Posterior cingulate gyrus (tissue), 11 donors: ENCODE measurements at places on chromosomes 7 and 10.
A peak's percentile ranks its signal among the peaks of the same experiment; 100 is the strongest.

- no peak for DNase-seq
Measured at GRCh38 chr7:106038289-106038688, 73.8 kb downstream of the SYPL1 start.

- no peak for DNase-seq
Measured at GRCh38 chr7:126959649-126960048, 293.1 kb downstream of the GRM8 start.

DNA sequence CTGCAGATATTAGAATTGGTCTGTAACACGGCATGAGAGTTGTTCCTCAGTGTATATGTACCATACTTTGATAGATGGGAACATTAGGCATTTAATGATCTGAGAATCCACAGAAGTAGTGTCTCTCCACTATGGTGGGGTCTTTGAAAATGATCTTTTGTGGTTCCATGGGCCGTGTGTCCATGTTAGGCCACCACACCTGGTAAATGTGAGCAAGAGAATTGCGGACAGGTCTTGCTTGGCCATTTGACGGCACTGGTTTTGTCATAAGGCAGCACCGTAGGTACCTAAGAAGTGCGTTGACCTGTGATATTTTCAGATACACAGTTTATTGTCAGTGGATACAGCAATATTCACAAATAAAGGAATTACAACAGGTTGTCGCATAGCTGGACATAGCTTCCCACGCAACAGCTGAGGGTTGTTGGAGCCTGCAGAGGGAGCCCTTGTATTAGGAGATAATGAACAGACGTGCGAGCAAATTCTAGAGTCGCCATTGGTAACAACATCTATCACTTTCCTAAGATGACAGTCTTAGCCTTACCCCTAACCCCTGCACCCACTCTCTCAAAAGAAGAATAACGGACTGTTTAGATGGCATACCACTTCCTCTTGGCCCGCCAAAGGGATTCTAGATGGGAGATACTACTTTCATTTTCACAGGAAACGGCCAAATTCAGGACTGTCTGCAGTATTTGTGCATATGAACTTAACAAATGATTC is 111.4 kb downstream of the COL28A1 start:
- peak; percentile 68 for DNase-seq

- DNase-seq: no peak
Measured at GRCh38 chr7:100804681-100805431, 22.5 kb downstream of the EPHB4 start.

DNA sequence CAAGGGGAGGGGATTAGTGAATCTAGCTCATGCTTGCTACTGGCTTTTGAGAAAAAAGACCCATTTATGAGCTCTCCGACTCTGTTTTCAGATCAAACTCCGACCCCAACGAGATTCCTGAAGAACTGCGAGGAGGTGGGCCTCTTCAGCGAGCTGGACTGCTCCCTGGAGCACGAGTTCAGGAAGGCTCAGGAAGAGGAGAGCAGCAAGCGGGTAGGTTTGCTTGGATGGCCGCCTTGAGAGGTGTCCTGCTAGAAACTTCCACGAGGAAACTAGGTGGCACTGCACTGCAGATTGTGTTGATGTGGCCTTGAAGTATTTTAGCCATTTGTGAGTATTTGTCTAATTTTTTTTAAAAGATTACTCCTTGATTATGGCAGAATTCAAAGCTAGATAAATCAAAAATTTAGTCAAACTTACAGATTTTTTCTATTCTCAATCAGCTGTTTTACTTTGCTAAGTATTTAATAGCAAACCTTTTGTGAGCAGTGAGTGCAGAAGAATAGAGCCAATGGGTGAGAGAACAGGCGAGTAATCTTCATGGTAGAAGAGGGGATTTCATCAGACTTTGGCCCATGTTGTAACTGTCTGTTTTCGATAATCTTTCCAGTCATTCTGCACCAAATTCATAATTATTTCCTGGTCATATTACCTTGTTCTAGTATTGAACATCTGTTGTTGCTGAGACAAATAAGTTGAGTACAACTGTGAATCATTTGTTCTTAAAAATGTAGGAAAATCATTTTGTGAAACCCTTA is 95.4 kb downstream of the CREB5 start:
- no peak for DNase-seq

DNA sequence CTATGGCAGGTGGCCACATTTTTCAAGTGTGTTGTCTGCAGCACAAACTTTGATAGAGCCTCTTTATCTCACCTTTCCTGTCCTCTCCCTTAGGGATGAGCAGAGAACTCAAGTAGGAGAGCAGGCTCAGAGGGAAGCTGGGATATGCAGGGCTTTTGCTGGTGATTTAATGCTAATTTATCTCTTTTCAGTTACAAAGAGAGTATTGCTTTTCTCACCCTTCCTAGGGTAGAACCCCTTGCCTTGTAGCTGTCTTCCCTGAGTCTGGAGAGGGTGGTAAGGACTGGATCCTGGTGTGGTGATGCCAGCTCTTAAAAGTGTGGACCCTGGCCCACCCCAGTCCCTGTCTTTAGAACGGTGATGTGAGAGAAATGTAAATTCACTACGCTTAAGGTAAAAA is 1061.4 kb downstream of the TYW1 start:
- no peak for DNase-seq

- DNase-seq: no peak
Measured at GRCh38 chr10:113992471-113993011, 51.1 kb upstream of the ADRB1 start.

DNA sequence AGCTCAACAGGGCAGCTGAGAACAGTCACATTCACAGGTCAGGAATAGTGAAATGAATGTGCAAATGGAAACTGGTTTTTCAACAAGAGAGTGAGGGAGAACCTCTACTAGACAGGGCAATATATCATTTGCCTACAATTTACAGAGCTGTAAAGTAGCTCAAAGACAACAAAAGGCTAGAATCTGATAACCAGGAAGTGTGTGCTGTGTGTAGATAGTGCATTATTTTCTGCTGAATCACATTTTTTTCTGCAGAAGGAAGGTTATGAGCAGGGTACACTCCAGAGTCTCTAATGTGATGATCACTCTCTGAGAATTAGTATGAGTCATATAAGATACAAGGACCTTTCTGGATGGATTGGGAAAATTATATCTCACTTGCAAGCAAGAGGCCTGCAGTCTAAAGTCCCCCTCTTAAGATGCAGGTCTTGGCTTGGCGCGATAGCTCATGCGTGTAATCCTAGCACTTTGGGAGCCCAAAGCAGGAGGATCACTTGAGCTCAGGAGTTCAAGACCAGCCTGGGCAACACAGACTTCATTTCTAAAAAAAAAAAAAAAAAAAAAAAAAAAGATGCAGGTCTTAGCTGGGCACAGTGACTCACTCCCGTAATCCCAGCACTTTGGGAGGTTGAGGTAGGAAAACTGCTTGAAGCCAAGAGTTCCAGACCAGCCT is 59.9 kb upstream of the COBL start:
- DNase-seq: no peak

- no peak for DNase-seq
Measured at GRCh38 chr7:44148961-44149536, 7.9 kb upstream of the MYL7 start.

- DNase-seq: no peak
Measured at GRCh38 chr7:139641337-139641992, 118.0 kb downstream of the CLEC2L start.

DNA sequence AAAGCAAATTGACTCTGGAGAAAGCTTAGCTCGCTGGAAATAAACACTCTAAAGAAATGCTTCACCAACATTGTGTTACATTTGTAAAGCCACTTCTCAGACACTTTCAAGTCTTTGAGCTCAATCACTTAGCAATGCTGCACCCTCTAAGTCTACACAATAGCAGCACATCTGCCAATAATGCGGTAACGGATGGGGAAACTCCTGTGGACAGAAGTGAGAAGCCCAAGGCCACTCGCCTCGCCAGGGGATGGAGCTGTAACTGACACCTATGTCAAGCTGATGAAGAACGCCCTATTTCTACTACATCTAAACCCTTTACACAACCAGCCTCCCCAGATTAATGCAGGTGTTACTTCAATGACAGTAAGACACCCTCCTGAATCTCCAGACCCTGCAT is 167.7 kb downstream of the SFMBT2 start:
- DNase-seq: no peak

- no peak for DNase-seq
Measured at GRCh38 chr7:11185179-11185815, 211.6 kb downstream of the PHF14 start.

- DNase-seq: no peak
Measured at GRCh38 chr10:73910764-73911552, at the start of gene PLAU. TSS of gene PLAU (plus strand) at chr10:73911132. CDS start at chr10:73911556, 424 bp downstream.

GRCh38 chr7:42939457-42940240 is 7.5 kb downstream of the MRPL32 start:
- DNase-seq: no peak

DNA sequence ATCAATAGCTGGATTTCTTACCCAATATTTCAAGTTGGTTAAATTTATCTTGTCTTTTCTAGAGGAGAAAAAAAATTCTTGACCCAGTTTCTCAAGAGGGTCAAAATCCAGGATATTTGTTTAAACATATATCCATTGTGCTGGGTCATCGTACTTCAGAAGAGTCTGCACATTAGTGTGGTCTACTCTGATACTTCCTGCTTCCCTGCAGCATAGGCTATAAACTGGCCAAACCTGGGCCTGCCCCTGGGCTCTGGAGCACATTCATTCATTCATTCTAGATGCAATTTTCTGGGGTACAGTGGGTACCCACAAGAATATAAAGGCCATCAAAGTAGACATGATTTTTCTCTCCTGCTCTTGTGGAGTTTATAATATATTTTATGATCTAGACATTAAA is 142.1 kb upstream of the WNT16 start:
- DNase-seq: no peak

DNA sequence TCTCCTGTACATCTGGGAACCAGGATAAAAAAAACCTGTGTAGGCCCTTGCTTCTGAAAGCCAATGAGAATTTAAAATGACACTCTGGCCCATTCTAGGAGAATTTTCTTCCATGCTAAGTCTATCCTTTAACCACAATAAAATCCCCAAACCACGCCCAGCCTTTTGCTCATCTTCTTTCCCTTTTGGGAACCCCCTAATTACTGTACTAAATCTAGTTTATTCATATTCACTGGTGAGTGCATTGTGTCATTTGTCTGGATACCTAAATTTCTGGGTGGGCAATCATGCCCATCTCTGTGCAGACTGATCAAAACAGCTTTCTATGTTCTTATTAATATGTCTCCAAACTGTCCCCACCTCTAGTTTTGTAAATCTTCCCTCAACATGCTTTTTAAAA is 11.7 kb upstream of the CDK14 start:
- DNase-seq: no peak

DNA sequence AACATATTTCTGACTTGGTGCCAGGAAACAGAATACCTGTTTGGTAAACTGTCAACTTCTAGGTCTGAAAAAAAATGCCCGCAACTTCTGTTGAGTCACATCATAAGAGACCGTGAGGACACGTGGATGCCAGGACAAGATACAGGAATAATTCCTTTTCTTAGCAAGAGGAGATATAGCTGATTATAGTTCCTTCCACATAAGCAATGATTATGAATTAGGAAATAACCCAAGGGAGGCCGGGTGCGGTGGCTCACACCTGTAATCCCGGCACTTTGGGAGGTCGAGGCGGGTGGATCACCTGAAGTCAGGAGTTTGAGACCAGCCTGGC is 75.2 kb downstream of the CDC123 start:
- no peak for DNase-seq

DNA sequence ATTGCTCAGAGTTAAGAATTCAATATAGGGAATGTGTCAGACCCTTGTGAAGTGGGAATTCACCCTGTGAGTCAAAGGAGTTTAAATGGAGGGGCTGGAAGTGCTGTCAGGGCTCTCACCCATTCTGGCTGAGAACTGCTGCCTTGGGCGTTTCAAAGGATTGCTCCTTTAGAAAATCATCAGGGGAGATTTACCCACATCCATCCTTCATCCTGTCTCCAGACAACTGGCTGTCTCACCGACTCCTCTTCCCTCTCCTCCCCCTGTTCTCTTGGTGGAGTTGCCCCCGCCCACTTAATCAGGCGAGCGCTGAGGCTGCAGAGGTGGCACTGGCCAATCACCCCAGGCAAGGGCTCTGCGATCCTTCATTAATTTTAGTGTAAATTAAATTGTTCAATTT is 554.8 kb downstream of the CALN1 start:
- no peak for DNase-seq

GRCh38 chr7:9761224-9761623 is 1212.4 kb upstream of the PHF14 start:
- DNase-seq: no peak

GRCh38 chr7:30851651-30852307 is 59.9 kb upstream of the AQP1 start:
- no peak for DNase-seq

DNA sequence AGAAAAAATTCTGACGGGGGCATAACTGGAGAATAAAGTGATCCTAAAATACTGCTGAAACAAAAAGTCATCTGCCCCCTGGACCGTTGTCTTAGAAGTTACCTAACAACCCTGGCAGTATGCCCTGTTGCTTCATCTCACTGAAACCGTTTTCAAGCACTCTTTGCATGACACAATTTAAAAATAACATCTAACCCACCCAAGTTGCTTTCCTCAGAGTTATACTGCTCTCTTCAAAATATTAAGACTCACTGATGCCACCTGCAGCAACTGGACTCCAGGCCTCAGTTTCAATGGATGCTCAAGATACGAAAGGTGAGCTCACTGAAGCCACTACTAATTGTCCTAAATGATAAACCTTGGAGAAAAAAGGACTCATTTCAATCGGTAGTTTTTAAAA is 57.4 kb downstream of the CDK6 start:
- DNase-seq: no peak

DNA sequence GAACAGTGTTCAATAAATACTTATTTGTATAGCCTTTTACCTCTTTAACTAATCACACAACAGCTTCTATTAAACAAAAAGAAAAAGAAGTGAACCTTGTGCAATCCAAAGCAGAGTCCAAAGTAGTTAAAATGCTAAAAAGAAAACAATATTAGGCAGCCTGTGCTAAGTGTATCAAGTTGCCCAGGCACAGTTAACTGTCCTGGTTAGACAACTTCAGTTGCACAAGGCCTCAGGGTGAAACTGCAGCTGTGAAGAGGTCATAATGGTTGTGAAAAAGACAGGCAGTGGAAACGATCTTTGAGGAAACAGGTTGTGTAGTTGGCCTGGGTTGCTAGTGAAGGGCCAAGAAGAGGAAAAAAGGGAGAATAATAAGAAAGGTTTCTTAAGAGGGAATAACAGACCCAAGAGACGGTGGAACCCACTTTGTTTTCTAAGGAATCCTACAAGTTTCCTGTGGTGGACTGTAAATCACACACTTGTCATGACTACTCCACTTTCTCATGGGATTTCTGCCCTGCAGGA is 6.0 kb upstream of the CROT start:
- no peak for DNase-seq

- no peak for DNase-seq
Measured at GRCh38 chr10:75096749-75097148, 14.7 kb upstream of the SAMD8 start.

DNA sequence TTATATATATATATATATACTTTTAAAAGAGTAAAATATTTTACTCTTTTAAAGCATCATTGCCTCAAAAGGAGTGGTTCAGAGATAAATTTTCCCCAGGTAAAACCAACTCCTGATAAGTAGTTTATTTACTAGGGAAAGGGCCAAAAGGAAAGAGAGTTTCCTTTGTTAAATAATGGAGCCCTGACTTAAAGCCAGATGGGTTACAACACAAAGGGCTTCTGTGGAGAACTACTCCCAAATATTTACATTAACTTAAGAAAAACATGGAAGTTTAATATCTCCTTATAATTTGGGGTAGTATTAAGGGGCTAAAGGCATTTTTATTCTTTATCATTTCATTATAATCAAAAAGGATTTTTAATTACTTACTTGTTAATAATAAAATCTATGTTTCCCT is 8.5 kb upstream of the CAV1 start:
- DNase-seq: no peak
